ENCODE measurements at places on chromosomes 2 and 18.

- DNase-seq: no peak
Measured at GRCh38 chr2:100334929-100335328, 12.6 kb upstream of the LONRF2 start.

- DNase-seq: no peak
Measured at GRCh38 chr18:2114289-2114688, 457.0 kb downstream of the METTL4 start.

DNA sequence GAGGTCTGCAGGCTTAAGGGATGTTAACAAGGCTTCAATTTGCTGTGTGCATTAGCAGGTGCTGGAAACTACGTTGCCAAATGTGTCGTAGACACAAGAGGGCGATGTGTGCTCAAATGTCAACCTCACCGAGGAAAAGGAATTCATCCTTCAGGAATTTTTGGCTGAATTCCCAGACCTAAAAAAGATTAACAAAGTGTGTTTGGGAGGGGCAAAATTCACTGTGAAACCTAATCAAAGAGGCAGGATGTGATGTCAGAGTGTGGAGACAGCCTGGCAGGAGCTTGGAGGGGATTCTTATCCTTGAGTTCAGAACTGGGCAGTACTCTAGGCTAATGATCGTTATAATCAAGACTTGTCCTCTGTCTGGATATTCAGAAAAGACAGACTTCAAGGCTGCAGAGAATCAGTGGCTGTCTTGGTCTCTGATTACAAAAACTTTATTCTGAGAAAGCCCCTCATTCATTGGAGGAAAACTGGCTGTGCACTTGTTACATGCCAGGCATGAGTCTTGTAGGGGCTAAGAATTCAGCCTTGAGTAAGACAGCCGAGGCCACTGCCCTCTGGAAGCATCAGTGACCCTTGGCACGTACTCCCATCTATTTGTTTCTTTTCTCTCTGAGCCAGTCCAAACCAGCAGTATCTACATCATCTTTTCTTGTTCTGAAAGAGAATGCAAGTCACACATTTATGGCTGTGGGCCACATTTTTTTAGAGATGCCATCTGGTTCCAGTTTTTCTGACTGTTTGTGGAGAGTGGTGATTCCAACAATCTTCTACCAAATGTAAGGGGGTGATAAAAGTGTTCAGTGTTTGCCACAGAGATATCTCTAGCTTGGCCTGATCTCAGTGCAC lies 18.7 kb upstream of the SCYGR1 start:
- peak; percentile 92 for DNase-seq

DNA sequence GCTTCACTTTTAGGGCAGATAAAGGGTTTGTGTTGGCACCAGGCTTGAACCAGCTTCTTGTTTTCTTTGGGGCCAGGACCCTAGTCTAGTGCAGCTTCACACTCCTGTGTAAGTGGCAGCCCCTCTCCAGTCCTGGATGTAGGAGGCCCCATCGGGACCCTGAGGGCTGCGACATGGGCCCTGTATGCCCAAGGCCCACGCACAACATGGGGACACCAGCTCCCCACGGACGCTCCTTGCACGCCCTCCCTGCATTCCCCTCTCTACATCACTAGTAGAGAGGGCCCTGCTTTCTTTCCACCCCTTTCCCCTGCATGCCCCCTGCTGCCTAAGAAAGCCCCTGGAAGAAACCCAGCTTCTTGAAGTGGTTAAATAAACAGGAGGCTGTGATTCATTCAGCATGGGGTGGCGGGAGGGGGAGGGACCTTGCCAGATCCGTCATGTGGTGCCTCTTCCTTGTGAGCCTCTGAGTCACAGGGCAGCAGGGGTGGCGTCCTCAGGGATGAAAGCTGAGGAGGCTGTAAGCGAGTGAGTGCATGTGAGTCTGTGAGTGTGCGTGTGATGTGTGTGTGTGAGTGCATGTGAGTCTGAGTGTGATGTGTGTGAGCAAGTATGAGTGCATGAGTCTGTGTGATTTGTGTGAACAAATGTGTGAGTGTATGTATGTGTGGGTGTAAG lies 42.5 kb downstream of the COPS8 start:
- DNase-seq: peak; percentile 95

Measured in non-pigmented ciliary epithelial cell (primary cell).